GM23338 (cell line): ENCODE measurements at places on chromosomes 12 and 14.

DNA sequence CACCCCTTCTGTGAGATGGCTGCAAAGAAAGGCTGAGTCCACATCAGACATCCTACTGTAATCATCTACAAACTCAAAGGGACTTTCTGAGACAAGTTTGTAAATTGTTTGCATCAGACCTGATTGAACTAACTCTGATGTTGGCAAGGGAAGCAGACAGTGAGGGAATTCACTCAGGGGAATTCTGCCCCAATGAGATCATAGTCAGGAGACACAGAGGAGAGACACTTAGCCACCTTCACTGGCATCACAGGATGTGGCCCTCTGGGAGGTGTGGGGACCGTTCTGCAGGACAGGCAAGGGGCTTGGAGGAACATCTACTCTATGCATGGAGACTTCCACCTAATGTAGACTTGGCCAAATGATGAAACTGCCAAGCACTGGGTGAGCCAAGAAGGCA lies 70.7 kb upstream of the DDX11 start:
- DNase-seq, result no peak
- no peaks in the 10 kb centered on the region for H3K36me3 ChIP-seq
- H3K4me3 ChIP-seq, result no peak overlapping the region
- H3K27me3 ChIP-seq, result no peaks in the 10 kb centered on the region

DNA sequence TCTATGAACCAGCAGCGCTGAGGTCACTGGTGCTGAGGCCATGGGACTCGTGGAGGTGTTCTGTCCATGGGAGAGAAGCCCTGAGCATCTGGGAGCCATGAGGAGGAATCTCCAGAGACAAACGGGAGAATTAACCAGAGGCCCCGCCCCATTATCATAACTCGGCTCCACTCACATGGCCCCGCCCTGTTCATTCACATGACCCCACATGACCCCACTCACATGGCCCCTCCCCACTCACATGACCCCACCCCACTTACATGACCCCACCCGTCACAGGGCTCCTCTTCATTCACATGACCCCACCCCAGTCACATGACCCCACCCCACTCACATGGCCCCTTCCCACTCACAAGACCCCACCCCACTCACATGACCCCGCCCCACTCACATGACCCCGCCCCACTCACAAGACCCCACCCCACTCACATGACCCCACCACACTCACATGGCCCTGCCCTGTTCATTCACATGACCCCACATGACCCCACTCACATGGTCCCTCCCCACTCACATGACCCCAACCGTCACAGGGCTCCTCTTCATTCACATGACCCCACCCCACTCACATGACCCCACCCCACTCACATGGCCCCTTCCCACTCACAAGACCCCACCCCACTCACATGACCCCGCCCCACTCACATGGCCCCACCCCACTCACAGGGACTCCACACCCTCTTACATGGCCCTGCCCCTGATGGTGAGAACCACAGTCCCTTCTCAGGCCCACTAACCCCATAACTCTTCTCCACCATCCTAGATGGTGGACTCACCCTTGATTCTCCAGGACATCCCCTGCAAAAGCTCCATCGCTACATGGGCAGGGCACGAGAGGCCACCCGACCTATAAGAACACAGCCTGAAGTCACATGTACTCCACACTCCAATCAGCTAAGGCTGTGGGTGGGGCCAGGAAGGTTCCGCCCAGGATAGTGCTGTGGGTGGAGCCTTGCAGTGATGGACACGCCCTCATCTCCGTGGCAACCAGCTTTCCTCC lies 151.1 kb upstream of the SFSWAP start:
- H3K27me3 ChIP-seq, result no peaks in the 10 kb centered on the region
- peak; percentile 38 for DNase-seq
- H3K4me1 ChIP-seq, result no peaks in the 10 kb centered on the region
- H3K27ac ChIP-seq, result no peak overlapping the region
- no peaks in the 10 kb centered on the region for H3K36me3 ChIP-seq

- H3K4me3 ChIP-seq, result no peak overlapping the region
- H3K4me1 ChIP-seq, result no peaks in the 10 kb centered on the region
- H3K36me3 ChIP-seq, result no peaks in the 10 kb centered on the region
- H3K27me3 ChIP-seq, result no peaks in the 10 kb centered on the region
Measured at GRCh38 chr14:51967521-51967920, 21.8 kb upstream of the RTRAF start.

DNA sequence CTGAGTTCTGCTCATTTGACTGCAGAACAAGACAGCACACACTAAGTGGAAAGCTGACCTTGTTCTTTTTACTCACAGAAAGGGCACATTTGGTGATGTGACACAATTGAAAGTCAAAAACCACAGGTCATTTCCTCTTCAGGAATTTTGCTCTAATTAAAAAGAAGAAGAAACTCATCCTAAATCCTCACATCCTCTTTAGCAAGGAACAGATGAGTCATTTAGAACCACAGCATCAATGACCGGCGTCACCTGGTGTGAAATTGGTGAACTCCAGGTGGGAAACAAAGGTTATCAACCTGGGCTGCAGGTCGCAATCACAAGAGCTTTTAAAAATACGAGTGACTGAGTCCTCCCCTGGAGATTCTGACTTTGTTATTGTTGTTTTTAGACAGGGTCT lies 2.9 kb upstream of the RNU6-8 start:
- peak; percentile 57 for DNase-seq
- peaks cover 7% of the 10 kb centered on the region; the same call in 1 of the 2 replicates for H3K27me3 ChIP-seq

DNA sequence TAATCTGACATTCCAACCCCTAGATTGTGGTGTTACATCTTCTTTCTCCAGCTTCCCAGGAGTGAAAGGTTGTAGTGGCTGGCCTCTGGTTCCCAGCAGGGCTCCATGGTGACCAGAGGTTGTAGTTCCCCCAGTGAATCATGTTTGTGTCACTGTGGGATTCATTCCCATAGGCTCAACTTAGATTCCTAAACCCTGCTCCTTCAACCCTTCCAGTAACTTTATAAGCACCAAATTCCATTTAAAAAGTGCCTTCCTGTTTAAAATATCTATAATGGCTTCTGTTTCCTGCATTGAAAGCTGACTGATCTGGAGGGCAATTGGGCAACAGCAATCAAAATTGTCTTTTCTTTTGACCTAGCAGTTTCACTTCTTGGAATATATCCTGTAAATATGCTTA lies 40.5 kb upstream of the TBC1D15 start:
- no peak overlapping the region for H3K4me3 ChIP-seq
- H3K27ac ChIP-seq, result no peak overlapping the region
- H3K36me3 ChIP-seq, result no peaks in the 10 kb centered on the region
- DNase-seq, result peak; percentile 16

GRCh38 chr14:105168496-105168978 lies at the start of gene JAG2:
JAG2 (minus strand) TSS chr14:105168776; CDS start chr14:105168420, 356 bp downstream.
- peak; percentile 77 for DNase-seq
- no peak within 1 kb of the TSS for H3K27ac ChIP-seq
- H3K4me3 ChIP-seq, result peak within 1 kb of the TSS; percentile 54; the same call in 1 of the 2 replicates
- no peaks in the 10 kb centered on the region for H3K4me1 ChIP-seq
- no peaks in the 10 kb centered on the region for H3K36me3 ChIP-seq

GRCh38 chr14:65769151-65769550 lies 356.6 kb downstream of the FUT8 start:
- H3K27ac ChIP-seq, result no peak overlapping the region
- DNase-seq, result no peak
- no peaks in the 10 kb centered on the region for H3K4me1 ChIP-seq
- H3K4me3 ChIP-seq, result no peak overlapping the region
- H3K36me3 ChIP-seq, result no peaks in the 10 kb centered on the region

DNA sequence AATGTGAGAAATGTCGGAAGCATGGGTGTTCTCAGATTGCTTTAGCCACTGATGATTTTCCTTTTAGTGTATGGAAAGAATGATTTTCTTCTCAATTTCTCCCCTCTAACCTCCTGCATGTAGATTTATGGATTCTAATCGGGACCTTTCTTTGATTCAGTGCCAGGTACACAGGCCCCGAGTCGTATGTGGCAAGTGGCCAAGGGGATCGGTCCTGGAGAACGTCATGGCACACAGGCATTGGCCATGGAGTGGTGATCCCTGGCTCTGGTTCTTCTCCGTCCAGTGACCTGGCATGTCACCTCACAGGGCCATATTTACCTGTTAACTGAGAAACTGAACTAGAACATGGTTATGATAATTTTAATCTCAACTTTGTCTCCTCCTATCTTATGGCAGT lies 58.1 kb downstream of the ETV6 start:
- H3K27me3 ChIP-seq, result no peaks in the 10 kb centered on the region
- H3K36me3 ChIP-seq, result no peaks in the 10 kb centered on the region
- no peak overlapping the region for H3K4me3 ChIP-seq
- no peak for DNase-seq

GRCh38 chr12:108253540-108253939 lies 85.6 kb downstream of the CMKLR1 start:
- no peak overlapping the region for H3K27ac ChIP-seq
- peaks cover 24% of the 10 kb centered on the region for H3K4me1 ChIP-seq
- H3K4me3 ChIP-seq, result no peak overlapping the region
- DNase-seq, result peak; percentile 63
- H3K27me3 ChIP-seq, result no peaks in the 10 kb centered on the region

GRCh38 chr12:1869145-1869544 lies 48.8 kb downstream of the LRTM2 start:
- no peaks in the 10 kb centered on the region for H3K36me3 ChIP-seq
- no peaks in the 10 kb centered on the region for H3K4me1 ChIP-seq

GRCh38 chr12:6646276-6647082 lies 753 bp downstream of the ACRBP start:
- H3K36me3 ChIP-seq, result 0 out of 2 replicates have a peak, but pooled peaks cover 4% of the 10 kb centered on the region
- peak overlapping the region; percentile 87 for H3K4me3 ChIP-seq
- H3K4me1 ChIP-seq, result peaks cover 10% of the 10 kb centered on the region; the same call in 1 of the 2 replicates

GRCh38 chr12:116971222-116971621 lies 60.5 kb downstream of the FBXW8 start:
- no peaks in the 10 kb centered on the region for H3K27me3 ChIP-seq
- H3K4me3 ChIP-seq, result no peak overlapping the region
- peaks cover 14% of the 10 kb centered on the region for H3K36me3 ChIP-seq
- H3K27ac ChIP-seq, result no peak overlapping the region

- DNase-seq, result no peak
- peak overlapping the region; percentile 56; the same call in 1 of the 2 replicates for H3K27ac ChIP-seq
- peaks cover 20% of the 10 kb centered on the region for H3K36me3 ChIP-seq
- peaks cover 47% of the 10 kb centered on the region for H3K4me1 ChIP-seq
- peaks cover 35% of the 10 kb centered on the region for H3K27me3 ChIP-seq
Measured at GRCh38 chr12:89350630-89351488, 1.4 kb downstream of the DUSP6 start.

DNA sequence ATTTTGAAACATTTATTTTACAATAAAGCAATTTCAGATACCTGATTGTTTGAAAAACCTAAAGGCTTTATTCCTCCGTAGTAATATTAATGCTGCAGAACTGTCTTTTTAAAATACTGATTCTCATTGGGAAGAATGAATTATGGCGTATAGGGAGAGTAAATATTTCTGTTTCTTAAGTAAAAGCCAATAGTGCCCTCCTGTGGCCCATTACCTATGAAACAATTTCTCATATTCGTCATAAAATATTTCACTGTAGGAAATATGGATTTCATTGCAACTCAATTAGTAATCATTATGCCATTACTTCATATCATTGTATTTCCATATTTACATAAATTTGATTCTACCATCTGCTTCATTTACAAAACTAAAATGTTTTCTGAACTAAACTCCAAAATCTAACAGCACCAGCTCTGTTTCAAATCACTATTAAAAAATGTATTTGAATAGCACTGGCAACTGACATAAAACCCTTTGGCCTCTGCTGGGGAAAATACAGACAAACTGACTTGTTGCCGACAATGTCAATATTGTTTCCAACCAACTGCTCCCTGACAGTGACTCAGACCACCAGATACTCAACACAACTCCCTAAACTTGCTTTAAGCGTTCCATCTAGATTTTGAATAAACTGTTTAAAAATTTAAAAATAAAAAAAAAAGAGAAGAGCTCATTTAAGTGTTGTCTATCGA lies 290.3 kb downstream of the NAV3 start:
- H3K4me1 ChIP-seq, result no peaks in the 10 kb centered on the region
- H3K27ac ChIP-seq, result no peak overlapping the region
- H3K36me3 ChIP-seq, result no peaks in the 10 kb centered on the region
- no peak overlapping the region for H3K4me3 ChIP-seq

GRCh38 chr12:2854669-2855453 lies 2.0 kb downstream of the TEX52 start:
- no peak for DNase-seq
- no peaks in the 10 kb centered on the region for H3K27me3 ChIP-seq
- no peak overlapping the region for H3K4me3 ChIP-seq

DNA sequence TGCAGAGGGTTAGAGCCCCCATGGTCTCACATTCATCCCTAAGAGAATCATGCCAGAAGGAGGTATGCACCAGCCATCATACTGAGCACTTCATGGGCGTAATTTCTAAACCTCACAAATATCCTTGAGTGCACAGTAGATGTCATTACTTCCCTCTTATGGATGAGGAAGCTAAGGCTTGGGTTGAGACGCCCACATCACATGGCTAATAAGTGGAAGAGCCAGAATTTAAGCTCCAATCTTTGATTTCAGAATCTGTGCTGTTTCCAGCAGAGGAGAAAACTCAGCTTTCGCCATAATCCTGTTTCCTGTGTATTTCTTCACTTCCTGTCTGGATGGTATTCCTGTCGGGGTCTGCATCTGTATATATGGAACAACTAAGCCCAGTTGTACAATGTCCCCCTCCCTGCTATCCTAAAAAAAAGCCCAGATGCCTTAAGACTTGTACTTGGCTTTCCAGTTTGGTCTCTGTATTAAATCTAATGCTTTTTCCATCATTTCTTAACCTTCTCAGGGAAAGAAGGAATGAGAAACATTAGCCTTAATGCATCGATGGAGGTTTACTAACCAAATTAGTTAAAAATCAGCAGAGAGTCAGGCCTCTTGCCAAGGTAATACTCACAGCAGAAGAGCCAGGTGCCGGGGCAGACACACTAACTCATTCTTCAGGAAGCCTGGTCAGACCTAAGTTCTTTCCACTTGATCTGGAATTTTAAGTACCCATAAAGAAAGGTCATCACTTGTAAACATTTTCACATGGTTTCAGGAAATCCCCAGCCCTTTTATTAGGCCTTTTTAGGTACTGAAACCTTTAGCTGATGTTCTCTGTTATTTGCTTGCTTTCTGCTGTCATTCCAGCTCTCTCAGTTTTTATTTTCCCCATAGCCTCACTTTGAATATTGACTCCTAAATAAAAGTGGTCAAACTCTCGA lies 5.3 kb downstream of the ISCU start:
- H3K27ac ChIP-seq, result no peak overlapping the region
- H3K4me3 ChIP-seq, result no peak overlapping the region
- peaks cover 50% of the 10 kb centered on the region for H3K36me3 ChIP-seq
- H3K4me1 ChIP-seq, result no peaks in the 10 kb centered on the region
- DNase-seq, result no peak
- H3K27me3 ChIP-seq, result no peaks in the 10 kb centered on the region
